ENCODE measurements at places on chromosomes 6 and 20.

GRCh38 chr20:15742087-15742486 lies 831.2 kb downstream of the KIF16B start:
- no peak for DNase-seq

DNA sequence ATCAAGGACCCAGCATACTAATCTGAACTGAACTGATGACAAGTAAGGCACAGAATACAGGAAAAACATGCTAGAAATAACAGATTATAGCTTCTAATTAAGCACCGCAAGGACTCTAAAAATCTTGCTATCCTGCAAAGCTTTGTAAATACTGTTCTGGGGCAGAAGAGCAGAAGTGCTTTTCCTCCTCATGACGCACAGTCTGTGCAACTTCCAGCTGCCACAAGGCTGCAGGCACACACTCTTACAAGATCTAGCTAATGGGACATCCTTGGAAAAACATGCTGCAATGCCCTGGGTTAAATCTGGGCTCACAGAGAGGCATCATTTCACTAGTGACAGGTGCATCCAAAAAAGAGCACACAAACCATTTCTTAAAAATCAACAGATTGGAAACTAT lies 188.6 kb downstream of the GJA10 start:
- no peak for DNase-seq

DNA sequence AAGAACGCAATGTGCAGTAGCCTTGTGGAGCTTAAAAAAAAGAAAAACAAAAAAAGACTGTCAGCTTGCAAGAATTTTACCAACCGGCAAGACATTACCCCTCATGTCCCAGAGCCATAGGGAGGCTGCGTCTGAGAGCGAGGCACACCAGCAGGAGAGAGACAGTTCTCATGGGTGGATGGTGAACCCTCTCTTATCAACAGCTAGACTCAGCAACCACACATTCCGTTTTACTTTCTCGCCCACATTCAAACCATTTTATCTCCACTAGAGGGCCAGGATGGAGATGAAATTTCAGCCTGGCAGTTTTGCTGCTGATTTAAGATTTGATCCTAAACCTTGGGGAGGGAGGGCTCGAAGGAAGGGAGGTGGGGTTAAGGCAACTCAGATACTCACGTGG lies 247.0 kb downstream of the ATXN1 start:
- DNase-seq, result no peak

GRCh38 chr20:5085380-5085779 lies 34.4 kb downstream of the PCNA start:
- no peak for DNase-seq

DNA sequence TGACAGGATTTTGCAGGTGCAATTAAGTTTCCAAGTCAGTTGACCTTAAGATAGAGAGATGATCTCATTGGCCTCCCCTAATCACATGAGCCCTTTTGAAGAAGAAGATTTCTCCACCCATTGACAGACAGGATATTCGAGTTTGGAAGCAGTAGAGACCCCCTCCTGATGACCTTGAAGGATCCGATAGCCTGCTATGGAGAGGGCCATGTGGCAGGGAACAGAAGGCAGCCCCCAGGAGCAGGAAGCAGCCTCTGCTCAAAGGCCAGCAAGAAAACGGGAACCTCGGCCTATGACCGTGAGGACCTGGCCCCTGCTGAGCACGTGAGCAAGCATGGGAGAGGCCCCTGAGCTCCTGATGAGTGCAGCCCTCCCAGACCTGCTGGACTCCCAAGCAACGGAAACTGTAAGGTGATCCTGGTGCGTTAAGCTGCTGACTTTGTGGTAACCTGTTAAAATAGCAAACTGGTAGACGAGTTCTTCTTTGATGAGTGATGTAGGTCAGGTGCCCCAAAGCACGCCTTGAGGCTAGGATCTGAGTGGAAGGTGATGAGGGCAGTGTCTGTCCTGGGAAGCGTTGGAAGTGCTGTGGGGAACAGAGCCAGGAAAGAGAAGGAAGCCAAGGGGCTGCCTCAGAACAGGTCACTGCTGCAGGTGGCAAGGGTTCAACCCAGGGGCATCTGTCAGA lies 18.5 kb upstream of the TUBB2A start:
- no peak for DNase-seq

DNA sequence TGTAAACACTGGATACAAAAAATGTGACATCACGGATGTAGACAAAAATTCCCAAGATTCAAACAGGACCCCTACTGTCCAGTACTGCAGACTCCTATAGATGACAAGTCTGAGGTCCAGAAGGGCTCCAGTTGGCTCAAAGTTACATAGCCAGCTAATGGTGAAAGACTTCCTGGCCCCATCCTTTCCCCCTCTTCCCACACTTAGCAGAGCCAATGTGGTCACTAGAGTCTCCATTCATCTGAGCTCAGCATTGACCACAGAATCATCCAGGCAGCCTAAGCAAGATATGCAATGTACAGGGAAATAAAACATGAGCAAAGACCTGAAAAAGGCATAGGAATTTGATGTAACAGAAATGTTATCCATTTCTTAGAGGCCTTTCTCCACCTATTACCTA lies 180.5 kb downstream of the ADAT2 start:
- no peak for DNase-seq

DNA sequence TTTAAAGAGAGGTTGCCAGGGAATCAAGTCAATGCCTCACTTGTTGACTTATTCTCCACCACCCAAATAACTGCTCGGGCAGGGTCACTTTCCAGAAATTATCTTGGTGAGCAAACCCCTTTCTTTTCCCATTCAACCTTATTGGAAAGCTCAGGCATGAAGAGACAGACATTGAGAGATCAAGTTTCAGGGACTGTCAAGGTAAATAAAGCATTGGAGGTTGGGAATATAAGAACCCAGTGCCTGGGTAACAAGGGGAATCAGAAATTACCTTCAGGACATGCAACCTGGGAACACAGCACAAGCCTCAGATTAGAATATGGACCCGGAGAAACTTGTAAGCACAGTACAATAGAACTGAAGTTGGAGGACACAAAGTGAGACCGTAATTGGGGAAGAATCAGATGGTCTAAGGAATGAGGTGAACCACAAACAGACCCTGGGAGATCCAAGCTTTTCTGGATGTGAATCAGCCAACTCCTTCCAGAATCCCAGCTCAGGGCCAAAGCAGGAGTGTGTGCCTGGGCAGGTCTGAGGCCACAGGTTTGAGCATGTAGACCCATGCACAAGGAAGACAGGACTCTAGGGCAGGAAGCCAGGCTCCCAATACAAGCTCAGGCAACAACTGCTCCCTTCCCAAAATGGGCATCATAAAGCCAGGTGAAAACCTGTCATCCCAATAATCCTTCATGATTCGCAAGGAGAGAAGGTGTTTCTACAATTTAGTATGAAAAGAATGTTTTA lies 512.8 kb downstream of the MAFB start:
- no peak for DNase-seq

DNA sequence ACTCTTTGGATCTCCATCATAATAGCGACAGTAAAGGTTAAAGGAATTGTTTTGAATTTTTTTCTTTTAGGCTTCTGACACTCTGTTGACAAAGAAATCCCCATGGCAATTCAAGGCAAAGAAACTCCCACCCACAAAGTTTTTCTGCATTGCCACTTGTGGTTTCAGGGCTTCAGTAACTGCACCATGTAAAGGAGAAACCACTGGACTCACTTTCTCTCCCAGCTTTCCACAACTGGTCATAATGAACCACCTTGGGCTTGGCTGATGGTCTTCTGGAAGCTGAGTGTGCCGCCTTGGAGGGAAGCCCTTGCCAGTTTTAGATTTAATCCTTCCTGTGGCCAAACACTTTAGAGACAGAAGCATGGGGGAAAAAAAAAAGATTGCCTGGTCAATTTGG lies 163.1 kb downstream of the ISM1 start:
- DNase-seq, result no peak

DNA sequence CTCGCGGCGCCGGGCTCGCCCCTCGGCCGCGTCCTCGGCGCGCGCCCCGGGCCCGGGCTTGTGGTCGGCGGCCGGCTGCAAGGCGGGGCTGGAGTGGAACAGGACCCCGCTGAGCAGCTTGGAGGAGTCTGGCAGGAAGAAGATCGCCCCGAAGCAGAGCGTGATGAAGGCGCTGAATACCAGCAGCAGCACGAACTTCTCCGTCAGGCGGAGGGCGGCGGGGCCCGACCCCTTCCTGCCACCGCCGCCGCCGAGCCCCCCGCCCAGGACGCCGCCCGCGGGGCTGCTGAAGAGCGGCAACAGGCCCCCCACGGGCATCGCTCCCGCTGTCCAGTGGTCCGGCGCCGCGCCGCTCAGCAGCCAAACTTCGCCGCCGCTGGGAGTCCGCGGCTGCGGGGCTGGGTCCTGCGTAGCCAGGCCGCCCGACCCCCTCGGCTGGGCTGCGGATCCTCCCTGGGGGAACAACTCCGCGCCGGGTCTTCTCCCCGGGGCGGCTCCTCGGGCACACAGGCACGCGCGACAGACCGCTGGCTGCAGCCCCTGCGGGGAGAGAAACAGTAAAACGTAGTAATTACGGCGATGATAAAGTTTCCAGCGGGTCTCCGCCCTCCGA lies 707 bp downstream of the MAN1A1 start:
- DNase-seq, result no peak

DNA sequence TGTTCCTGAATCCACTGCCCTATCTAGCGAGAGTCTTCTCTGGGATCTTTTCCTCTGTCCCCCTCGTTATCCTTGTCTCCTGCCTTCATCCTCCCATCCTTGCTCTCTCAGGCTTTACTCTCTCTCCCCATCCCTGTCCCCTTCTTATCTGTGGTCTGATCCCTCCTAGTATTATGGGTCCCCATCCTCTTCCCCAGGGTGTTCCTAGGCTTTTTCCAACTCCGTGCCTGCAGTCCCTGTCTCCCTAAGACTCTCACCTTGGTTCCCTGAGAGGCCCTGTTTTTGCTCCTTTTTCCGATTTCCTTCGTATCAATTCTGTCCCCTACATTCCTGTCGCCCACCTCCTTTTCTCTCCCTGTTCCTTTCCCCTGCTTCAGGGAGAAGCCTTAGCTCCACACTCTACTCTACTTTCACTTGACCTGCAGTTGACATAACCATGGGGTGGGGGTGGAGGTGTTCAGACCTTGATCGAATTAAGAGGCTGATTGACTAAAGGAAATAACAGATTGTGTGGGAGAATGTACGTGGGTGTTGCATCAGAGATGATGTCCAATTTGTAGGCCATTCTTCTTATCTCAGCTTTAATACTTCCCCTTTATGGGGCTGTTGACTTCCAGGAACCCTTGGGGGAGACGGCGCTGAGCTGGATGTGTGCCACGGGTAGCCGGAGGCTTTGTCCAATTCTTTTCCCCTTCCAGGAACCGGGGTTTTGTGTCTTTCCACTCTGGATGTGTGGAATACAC lies 905 bp downstream of the PPARD start:
- DNase-seq, result no peak

- no peak for DNase-seq
These were observed 28.4 kb downstream of the DPPA5 start for GRCh38 chr6:73325656-73326055.

GRCh38 chr6:48135323-48136084 lies 24.5 kb upstream of the PTCHD4 start:
- DNase-seq, result no peak

- no peak for DNase-seq
These were observed 182.1 kb upstream of the SNX9 start for GRCh38 chr6:157640746-157641451.

- DNase-seq, result no peak
These were observed 115.0 kb downstream of the TAF4 start for GRCh38 chr20:61950641-61951071.

DNA sequence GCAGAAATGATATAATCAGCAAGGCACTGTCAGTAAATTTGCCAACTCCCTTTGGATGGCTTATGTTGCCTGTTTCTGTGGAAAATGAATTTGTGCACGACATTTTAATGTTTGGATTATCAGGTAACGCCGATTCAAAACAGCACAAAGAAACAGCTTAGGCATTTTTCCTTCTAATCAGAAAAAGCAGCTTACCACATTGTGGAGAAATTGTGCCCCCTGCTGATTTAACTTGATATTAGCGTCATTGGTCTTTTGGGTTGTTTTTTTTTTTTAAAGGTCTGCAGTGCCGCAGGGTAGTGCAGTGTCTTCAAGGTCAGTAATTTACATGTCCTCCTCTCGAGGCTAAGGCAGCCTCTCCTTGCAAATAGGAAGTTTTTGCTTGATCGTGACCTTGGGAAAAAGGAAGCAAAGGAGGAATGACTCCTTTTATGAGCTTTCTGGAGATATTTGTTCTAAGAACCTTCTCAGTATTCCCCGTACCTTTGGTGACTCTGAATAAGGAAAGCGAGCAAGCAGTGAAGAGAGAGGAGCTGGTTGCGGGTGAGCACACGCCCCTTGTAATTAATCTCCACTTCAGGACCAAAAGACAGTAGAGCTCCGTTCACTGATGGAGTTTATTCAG lies 79.1 kb downstream of the ELOVL4 start:
- no peak for DNase-seq

GRCh38 chr6:112044856-112045255 lies 9.0 kb upstream of the CCN6 start:
- DNase-seq, result no peak

- DNase-seq, result no peak
These were observed 434.1 kb upstream of the SOX4 start for GRCh38 chr6:21159465-21159864.

DNA sequence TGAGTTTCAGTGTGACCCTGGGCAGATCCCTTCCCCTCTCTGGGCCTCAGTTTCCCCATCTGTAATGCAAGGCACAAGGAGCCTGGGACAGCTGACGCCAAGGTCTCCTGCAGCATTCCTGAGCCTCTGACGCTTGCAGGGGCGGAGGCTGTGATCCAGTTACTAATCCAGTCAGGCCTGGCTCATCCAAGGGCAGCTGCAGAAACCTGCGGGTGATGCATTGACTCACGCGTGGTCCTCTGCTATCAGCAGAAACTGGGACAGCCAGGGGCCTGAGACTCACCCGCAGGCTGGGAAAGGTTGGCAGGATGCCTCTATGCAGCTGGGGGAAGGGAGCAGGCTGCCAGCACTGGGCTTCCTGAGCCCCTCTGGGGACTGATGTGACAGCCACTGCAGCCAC lies 65.0 kb upstream of the SIRPA start:
- DNase-seq, result no peak

- DNase-seq, result no peak
These were observed at the start of gene INSM1 for GRCh38 chr20:20367575-20368417. Gene INSM1, plus strand, starts transcription at chr20:20368104. Its CDS starts 164 bp downstream, at chr20:20368268.

DNA sequence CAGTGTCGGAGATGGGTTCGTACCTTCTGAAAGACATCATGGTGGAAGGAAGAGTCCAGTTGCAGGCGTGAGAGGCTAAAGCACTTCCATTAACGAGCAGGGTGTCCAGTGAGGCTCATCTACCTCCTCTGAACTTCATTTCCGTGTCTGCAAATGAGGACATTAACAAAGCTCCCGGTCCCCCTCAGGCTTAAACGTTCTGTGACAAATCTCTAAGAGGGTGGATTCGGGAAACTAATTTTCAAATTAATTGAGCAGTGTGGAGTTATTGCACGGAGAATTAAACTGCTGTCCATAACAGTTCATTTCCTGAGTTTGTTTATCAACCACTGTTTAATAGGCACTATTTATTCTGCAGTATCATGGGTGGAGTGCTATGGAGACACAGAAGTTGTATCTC lies 68.2 kb downstream of the TRMT6 start:
- DNase-seq, result no peak

- DNase-seq, result no peak
These were observed 7.6 kb upstream of the TP53RK start for GRCh38 chr20:46696791-46697279.
